Epithelial cell of proximal tubule (primary cell): ENCODE measurements at places on chromosomes 4 and X. TPM values are rescaled to one million over a fixed set of nuclear protein-coding genes. Genes with fewer than 3 reads are reported as not detected.
A peak's percentile ranks its signal among the peaks of the same experiment; 100 is the strongest.

DNA sequence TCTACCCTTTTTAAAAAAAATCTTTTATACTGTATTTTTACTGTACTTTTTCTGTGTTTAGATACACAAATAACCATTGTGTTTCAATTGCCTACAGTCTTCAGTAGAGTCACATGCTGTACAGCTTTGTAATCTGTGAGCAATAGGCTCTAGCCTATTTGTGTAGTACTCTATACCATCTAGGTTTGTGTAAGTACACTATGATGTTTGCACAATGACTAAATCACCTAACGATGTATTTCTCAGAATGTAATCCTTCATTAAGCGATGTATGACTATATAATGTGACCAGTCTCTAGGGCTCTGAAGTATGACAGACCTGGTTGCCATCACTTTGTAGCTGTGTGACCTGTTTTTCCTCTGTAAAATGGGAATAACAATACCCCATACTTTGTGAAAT is 14.2 kb upstream of the DCAF4L1 start:
- DNase-seq = no peak

BRS3 gene
- not detected in 2 replicates for total RNA-seq

SPANXN4 gene
- total RNA-seq = not detected in 2 replicates

CENPVL1 gene
- total RNA-seq = 0.07 TPM in 1 of 2 replicates, not detected in the other

PDGFC gene
- total RNA-seq = 56.7 and 64.7 TPM in 2 replicates

GRCh38 chrX:153848325-153848724 is 18.0 kb upstream of the PDZD4 start:
- DNase-seq = no peak

DNA sequence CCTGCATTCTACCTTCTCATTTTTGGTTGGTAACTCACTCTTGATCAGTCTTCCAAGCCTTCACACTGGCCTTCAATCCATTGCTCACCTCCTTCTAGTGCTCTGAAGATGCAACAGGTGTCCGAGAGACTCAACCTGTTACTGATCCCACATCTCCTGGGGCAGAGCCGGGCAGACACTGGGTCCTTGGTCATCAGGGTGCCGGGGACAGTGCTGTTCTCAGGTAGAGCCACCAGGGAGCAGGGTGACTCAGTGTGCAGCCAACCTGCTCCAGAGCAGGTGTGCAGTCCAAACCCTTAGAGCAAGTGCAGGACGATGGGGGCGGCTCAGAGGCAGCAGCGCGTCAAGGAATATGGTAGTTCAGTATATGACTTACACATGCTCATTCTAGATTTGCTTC is 188.4 kb downstream of the DHX15 start:
- no peak for DNase-seq

DNA sequence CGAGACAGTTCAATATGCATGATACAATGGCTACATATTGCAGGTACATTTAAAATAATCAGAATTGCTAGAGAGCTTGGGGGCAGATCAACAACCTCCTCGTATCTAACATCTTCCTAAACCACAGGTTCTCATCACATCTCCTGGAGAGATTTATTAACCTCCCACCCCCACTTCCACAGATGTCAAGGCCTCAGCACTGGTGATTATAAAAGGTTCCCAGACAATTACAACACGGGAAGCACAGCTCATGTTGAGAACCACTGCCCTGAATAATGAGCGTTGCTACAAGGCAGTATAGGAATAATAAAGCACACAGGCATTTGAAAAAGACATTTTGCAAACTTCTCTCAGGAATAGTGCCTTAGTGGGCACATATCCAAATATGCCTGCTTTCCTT is 42.8 kb downstream of the ELOVL6 start:
- DNase-seq = no peak

MAGEB17 gene
- total RNA-seq = 0.14 TPM in 1 of 2 replicates, not detected in the other

DNA sequence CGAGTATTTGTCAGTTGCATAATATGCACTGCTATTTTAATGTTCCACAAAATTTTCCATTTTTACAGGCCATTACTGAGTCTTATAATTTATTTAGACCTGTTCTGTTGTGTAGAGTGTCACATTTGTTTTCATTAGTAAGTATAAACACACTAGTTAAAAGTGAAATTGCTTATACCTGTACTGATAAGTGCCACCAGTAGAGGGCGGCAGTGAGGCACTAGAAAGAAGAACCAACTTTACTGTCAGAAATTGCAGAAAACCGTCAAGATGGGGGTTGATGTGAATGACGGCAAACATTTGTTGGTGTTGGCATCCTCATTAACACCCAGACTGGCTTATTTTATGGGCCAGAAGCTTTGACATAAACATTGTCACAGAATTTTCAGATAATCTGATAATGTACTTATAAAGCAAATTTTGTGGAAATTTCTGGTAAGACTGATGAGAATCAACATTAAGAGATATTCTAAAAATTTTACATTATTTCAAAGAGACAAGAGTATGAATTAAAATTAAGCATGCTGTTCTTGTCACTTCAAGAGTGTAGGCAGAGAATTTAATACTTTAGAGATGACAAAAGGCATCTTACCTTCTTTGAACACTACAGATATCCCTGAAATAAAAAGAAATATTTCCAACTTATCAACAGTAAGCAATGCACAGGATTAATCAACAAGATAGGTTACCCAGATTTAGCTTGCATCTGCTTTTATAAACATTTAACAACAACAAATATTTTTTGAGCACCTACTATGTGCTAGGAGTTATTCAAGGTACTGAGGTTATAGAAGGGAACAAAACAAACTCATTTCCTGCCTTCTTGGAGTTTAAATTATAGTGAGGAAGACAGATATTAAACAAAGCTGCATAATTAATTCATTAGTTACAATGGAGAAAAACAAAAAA is 24.9 kb downstream of the ALPK1 start:
- DNase-seq = peak; percentile 4

RCHY1 gene
- total RNA-seq = 11.2 and 37.3 TPM in 2 replicates

SMR3B gene
- not detected in 2 replicates for total RNA-seq

CENPVL2 gene
- total RNA-seq = 0.07 TPM in 1 of 2 replicates, not detected in the other

DNA sequence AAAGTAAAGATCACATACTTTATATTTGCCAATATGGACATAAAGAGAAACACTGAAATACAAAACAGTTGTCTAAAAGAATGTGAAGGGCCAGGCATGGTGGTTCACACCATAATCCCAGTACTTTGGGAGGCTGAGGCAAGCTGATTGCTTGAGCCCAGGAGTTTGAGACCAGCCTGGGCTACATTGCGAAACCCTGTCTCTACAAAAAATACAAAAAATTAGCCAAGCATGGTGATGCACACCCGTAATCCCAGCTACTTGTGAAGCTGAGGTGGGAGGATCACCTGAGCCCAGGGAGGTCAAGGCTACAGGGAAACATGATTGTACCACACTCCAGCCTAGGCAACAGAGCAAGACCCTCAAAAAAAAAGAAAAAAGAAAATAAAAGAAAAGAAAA is 11.8 kb downstream of the RBM47 start:
- DNase-seq = no peak

DNA sequence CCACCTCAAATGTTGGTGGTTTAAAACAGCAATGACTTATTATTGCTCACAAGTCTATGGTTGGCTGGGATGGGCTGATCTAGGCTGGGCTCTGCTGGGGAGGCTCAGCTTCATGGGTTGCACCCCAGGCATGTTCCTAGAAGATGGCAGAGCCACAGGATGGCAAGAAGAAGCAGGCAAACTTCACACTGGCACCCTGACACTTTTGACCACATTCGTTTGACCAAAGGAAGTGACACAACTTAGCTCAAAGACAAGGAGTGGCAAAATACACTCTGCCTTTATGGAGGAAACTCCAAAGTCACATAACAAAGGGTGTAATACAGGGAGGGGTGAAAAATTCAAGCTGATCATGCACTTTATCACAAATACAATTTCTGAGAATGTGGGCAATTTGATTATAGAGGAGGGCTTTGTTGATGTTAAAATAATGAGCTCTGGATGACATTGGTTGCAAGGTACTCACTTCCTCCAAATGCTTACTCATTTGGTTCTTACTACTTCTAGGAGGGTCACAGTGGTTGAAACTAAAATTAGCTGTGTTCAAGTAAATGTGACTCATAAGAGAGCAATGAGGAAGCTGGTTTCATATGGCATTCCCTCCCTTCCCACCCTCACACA is 249.2 kb upstream of the RPS6KA3 start:
- peak; percentile 73 for DNase-seq

DNA sequence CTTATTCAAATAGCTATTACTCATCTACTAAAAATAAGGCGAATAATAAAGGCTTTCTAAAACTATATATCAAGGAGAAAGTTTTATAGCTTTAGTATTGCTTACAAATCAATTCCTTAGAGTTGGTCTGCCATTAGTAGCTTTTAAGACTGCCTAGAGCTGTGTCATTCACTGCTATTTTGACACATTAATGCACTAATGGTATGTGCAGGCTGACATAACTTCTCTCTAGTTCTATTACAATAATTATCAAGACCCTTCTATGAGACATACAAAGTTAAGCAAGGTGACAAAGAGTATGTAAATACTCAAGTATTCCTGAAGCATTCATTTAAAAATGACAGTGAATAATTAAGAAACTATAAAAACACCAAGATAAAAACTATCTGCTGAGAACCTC is 625.3 kb downstream of the STPG2 start:
- DNase-seq = no peak

RNF128 gene
- total RNA-seq = 0.36 and 1.2 TPM in 2 replicates

DNA sequence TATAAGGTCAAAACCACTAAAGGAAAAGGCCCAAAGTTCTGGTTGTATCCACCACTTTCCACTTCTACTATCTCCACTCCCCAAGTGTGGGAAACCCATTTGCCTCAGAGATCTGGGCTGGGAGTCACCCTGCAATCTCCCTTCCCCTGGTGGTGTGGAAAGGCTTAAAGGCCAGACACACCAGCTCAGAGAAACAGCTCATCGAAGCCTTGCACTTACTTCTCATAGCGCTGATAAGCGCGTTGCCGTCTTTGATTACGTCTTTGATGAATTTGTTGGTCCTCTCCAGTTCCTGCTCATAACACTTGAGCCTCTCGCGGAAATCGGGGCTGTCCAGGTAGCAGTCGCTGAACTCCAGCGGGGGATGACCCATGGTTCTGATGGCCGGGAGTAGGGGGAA is 647 bp downstream of the OPHN1 start:
- no peak for DNase-seq

GRCh38 chrX:96752781-96753180 is 68.1 kb downstream of the DIAPH2 start:
- peak; percentile 56 for DNase-seq

UGT2B15 gene
- not detected in 2 replicates for total RNA-seq

DNA sequence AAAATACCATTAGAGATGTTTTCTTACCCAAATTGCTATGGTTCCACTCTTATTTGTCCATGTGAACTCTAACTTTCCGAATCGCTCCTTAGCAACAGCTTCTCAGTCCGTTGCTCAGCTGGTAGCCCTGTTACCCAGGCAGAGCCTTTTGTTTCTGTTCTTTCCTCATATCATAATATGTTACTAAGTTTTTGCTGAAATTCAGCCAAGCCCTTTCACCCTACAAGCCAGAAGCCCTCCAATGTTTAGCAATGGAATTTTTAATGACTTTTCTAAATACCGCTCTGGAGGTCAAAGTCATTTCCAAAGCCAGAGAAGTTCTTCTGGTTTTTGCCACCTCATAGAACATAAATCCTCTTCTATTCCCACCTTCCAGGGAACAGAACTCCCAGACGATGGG is 1029.5 kb downstream of the C4orf33 start:
- no peak for DNase-seq

HSFX1 gene
- total RNA-seq = 0.51 TPM in 1 of 2 replicates, not detected in the other

GRCh38 chr4:48594180-48594579 is 104.1 kb downstream of the ZAR1 start:
- no peak for DNase-seq

GRCh38 chr4:37978248-37978924 is 18.2 kb downstream of the PTTG2 start:
- DNase-seq = no peak
